ENCODE measurements at places on chromosomes 5 and 9. TPM values are rescaled to one million over a fixed set of nuclear protein-coding genes. Genes with fewer than 3 reads are reported as not detected.

HTR1A gene
- total RNA-seq: 2.6 TPM

PCDHA4 gene
- 5.1 TPM for total RNA-seq

MARCOL gene
- not detected for total RNA-seq

CAMSAP1 gene
- 81.8 TPM for total RNA-seq

OTP gene
- total RNA-seq: not detected

PLEKHG4B gene
- 0.40 TPM for total RNA-seq

DMRT3 gene
- 0.46 TPM for total RNA-seq

CCNI2 gene
- not detected for total RNA-seq

TEK gene
- 9.0 TPM for total RNA-seq

FST gene
- 0.26 TPM for total RNA-seq

AK3 gene
- 42.2 TPM for total RNA-seq
